Breast epithelium (tissue), 4 donors: ENCODE measurements at places on chromosomes 1 and 21. TPM values are rescaled to one million over a fixed set of nuclear protein-coding genes. Genes with fewer than 3 reads are reported as not detected.

Gene EPS8L3
- total RNA-seq, result not detected

Gene BATF3
- total RNA-seq, result 1.0 TPM

Gene ADIPOR1
- total RNA-seq, result 87.5 TPM

Gene OR2W3
- not detected for total RNA-seq

Gene FOXD3
- total RNA-seq, result not detected

Gene S100A2
- total RNA-seq, result not detected

Gene CLEC20A
- not detected for total RNA-seq

Gene OVAAL
- total RNA-seq, result not detected

Gene ARHGEF16
- total RNA-seq, result 16.2 TPM

Gene MYCL
- total RNA-seq, result 0.98 TPM

Gene AIM2
- total RNA-seq, result 0.73 TPM

Gene RPE65
- total RNA-seq, result not detected

Gene DIO1
- 8.2 TPM for total RNA-seq

Gene SYTL1
- 0.96 TPM for total RNA-seq

Gene FOXO6
- total RNA-seq, result 0.98 TPM

Gene CSF3R
- total RNA-seq, result 54.2 TPM

Gene CD48
- 12.3 TPM for total RNA-seq

Gene REN
- total RNA-seq, result not detected

Gene KCNE2
- not detected for total RNA-seq

Gene SLFNL1
- 0.66 TPM for total RNA-seq

Gene SPRR1B
- not detected for total RNA-seq

Gene S100A5
- not detected for total RNA-seq

Gene ERG
- 12.2 TPM for total RNA-seq

Gene TEX38
- not detected for total RNA-seq

Gene RGSL1
- total RNA-seq, result not detected
